Stimulated activated CD4-positive, alpha-beta T cell treated with anti-CD3 and anti-CD28 coated beads, Interleukin-1b, Interleukin-23, amount 100 ng/mL, for 4 hours (primary cell): ENCODE measurements at places on chromosomes 2 and 18.

GRCh38 chr2:167954495-167954894 is 292.9 kb downstream of the STK39 start:
- DNase-seq, result no peak

DNA sequence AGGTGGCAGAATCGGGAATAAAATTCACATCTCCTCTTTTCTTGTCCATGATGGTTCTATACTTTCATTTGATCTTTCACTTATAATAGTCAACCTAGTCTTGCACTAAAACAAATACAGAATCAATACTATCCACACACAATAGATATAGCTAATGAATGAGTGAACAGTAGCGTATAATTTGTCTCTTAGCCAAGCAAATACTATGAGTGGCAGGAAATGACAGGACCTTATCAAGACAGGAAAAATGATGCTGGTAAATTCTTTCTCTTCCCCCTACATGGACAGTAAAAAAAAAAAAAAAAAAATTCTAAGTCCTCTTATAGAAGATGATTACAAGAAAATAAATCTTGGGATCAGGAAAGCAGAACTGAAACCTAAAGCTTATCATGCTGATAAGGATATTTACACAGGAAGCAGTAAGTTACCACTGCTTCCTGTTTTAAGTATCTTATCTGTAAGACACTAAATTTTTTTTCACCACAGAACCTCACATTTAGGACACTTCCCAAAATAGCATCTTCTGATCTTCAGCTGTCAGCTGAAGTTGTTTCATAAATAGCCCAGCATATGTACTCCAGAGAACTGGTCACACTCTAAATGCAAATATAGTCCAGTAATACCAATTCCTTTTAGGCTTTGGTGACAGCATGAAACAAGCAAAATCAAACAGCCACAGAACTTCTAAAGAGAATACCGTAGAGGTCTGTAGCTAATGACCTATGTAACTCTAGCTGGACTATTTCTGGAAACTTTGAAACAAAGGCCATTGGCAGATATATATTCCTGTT is 27.0 kb downstream of the IRS1 start:
- no peak for DNase-seq

DNA sequence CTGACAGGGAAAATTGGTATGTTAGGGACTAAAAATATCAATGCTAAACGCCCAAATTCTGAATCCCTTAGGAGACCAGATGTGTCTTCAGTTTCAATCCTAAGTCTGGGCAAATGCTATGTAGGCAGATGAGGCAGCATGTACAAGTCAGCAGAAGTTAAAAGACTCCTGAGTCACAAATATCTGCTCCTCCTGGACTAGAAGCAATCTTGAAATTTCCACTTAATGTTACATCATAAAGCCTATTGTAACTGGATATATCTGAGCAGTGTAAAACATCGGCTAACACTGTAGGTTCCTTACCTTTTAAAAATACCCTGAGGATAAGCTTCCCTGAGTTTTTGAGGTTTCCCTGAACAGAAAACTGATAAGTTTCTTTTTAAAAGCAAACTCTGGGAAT is 1087.6 kb upstream of the PIK3C3 start:
- no peak for DNase-seq

DNA sequence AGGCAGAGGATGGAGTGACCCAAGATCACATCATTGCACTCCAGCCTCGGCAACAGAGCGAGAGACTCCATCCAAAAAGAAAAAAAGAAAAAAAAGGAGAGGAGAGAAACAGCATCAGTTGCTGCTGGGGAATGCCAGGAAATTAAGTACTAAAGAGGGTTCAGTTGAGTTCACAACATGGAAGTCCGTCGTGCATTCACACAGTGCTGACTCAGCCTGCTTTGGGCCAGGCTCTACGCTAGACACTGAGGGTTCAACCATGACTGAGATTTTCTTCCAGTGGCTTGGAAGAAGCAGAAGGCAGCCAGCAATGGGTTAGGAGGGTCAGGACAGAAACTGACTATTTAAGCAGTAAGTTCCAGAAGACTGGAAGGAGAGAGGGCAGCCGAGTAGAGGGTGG is 108.8 kb downstream of the FMNL2 start:
- no peak for DNase-seq

GRCh38 chr2:74755386-74755785 is 78.5 kb upstream of the HK2 start:
- DNase-seq, result no peak

- no peak for DNase-seq
These were observed 36.4 kb upstream of the ZCCHC2 start for GRCh38 chr18:62486290-62486964.

DNA sequence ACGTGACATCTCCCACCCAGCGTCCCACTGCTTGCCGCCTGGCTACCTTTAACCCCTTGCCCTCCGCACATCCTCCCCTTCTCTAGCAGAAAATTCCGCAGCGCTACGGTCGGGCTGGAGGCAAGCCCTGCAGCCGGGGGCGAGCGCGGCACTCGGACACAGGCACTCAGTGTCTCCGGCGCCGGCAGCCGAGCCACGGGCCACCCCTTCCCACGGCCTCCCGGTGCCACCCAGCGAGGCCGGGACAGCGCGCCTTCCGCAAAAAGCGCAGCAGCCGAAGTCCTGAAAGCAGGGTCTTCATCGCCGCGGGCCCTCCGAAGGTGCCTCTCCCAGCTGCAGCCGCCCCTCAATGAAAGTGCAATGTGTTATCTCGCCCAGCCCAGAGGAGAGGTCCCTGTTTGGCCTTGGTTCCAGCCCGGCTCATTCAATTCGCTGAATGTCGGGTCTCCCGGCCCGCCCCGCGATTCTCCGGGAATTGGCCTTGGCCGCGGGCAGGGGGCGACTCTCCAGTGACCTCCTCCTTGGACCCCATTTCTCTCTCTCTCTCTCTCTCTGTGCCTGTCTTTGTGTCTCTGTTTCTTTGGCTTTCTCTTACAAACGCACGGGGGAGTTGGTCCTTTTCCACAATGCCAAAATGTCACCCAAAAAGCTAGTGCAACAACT is 1.1 kb downstream of the DLGAP1 start:
- DNase-seq, result no peak

GRCh38 chr2:237196409-237196808 is 110.7 kb downstream of the COPS8 start:
- DNase-seq, result no peak

DNA sequence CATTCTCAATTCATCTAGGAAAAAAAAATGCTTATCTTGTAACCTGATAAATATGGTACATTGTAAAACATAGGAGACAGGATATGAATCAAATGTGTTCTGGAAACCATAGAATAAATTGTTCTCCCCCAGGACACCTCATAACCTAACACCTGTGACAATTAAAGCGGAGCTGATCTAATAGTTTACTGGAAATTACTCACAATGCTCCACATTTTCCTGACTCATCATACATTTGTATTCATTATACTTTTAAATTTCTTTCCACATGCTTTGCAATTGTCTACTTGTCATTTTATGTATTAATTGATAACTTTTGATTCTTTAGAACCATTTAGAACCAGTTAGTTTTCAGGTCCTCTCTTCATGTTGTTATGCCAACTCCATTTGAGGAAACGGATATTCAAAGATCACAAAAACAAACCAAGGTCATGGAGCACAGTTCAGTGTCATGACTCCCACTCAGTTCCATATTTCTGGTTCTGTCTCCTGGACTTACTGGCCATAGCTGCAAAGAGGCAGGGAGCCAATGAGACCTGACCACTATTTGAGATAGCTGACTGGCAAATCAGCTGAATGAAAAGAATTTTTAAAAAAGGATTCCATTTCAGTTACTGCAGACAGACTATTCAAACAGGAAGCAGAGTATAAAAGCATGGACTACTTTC is 128.5 kb downstream of the CALCRL start:
- no peak for DNase-seq

DNA sequence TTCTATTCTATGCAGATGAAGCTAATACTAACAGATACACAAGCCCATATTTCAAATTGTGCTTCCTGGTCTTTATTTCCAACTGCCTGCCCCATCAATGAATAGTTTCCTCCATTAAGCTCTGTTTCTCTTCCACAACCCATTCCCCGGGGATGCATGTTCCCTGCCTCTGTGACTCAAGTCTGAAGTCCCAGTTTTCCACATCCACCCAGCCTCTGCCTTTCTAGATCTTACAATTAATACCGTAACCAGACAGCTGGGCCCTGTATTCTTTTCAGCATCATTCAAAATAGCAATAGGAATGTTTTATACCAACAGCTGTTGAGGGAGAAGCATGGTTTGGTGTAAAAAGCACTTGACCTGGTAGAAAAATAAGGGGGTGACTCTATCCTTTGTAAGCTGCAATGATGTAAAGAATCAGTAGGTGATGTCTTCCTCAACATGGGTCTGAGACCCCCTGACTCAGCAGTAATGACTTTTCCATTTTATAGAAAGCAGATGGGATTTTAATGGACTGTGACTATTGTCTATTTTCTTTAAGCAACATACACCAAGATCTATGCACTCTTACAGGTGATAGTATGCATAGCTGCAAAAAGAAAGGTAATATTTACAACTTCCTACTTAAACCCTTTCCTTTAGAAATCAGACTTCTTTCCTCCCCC is 46.1 kb upstream of the DAPL1 start:
- no peak for DNase-seq

DNA sequence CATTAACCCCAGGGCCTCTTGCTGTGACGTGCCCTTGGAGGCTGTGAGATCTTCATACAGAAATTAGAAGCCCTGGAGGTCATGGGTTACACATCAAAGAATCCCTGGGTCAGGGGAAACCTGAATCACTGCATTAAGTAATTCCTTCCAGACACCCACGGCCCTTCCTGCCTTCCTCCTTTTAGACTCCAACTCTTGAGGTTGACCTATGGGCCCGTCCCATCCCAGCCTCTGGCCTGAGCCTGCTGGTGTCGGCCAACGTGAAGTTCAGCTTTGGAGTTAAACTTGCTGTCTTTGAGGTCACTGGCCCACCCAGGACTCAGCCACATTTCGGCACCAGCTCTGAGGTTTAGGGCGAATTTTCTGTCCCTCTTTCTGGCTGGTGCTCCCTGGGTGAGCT is 198.3 kb downstream of the ACKR3 start:
- no peak for DNase-seq

DNA sequence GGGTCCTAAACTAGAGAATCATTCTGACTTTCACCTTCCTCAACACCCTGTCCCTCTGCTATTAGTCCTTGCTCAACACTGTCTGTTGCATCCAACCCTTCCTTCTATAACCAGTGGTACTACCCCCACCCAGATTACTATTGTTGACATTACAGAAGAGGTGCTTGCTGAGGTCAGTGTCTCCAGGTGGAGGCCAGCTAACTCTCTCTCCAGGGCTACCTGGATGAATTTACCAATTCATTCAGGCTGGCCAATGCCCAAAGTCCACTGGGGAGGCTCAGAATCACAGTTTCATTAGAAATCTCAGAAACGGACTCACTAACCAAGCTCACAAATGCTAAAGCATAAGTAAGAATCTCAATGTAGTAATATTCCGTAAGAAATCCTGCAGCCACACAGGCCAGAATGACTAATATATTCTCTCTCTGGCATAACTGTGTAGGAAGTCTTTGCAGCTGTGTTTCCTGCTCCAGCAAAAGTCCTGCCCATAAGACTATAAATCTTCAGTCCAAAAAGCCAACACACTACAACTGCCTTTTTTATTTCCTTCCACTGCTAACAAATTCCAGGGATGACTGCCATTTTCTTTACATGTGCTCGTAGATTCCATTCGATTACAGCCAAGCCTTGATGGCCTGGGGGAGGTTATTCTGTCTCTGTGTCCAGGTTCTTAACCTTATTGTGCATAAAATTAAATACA is 10.0 kb upstream of the TTR start:
- DNase-seq, result no peak
